Activated naive CD8-positive, alpha-beta T cell treated with anti-CD3 and anti-CD28 coated beads, Interleukin-2, amount 10 ng/mL, durations not matched to agents 7 days and 5 days (primary cell): ENCODE measurements at places on chromosomes 1 and 21. TPM values are rescaled to one million over a fixed set of nuclear protein-coding genes. Genes with fewer than 3 reads are reported as not detected.

The TATDN3 gene
- total RNA-seq: 18.6 TPM

The KIF2C gene
- total RNA-seq: 76.5 TPM

The KIAA1614 gene
- 0.34 TPM for total RNA-seq

The CYP4B1 gene
- not detected for total RNA-seq

The CR1 gene
- total RNA-seq: 12.2 TPM

DNA sequence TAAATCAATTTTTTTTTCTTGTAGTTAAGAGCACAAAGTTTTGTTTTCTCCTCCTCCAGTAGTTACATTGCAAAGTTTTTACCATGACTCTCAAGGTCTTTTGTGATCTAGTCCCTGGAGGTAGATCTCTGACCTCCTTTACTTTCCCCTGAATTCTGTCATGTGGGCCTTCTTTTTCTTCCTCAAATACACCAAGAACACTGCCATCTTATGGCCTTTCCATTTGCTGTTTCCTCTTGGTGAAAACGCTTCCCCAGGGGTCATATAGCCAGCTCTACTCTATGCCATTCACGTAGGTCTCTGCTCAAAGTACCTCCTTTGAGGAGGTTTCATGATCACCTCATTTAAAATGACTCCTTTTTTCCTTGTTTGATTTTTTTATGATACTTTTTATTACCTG lies 2.7 kb downstream of the DDX20 start:
- H3K4me3 ChIP-seq: no peak overlapping the region
- H3K4me1 ChIP-seq: peaks cover 33% of the 10 kb centered on the region
- H3K27ac ChIP-seq: no peak overlapping the region
- peaks cover 17% of the 10 kb centered on the region for H3K36me3 ChIP-seq
- H3K27me3 ChIP-seq: no peaks in the 10 kb centered on the region
- DNase-seq: no peak

DNA sequence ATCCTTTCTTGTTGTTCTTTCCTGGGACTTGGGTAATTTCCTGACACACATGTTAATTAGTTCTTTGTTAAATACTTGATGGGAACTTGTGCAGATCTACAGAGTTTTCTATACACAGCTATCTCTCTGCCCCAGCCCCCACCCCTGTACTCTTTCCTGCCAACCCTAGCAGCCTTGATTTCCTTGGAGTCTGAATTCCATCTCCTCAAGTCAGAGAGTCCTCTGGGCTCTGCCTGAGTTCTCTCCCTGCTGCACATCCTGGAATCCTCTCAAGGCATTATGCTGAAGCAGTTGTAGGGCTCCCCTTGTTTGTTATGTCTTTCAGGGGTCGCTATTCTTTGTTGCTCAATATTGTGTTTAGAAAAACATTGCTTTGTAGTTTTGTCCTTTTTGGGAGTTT lies 384.7 kb downstream of the RPS6KC1 start:
- H3K27ac ChIP-seq: no peak overlapping the region
- peaks cover 7% of the 10 kb centered on the region for H3K27me3 ChIP-seq
- no peaks in the 10 kb centered on the region for H3K36me3 ChIP-seq
- no peak for DNase-seq

GRCh38 chr1:75539230-75540116 lies 71.4 kb downstream of the SLC44A5 start:
- no peak overlapping the region for H3K27ac ChIP-seq
- H3K4me3 ChIP-seq: no peak overlapping the region
- H3K27me3 ChIP-seq: peaks cover 2% of the 10 kb centered on the region
- H3K36me3 ChIP-seq: no peaks in the 10 kb centered on the region
- no peaks in the 10 kb centered on the region for H3K4me1 ChIP-seq

- H3K4me3 ChIP-seq: no peak overlapping the region
- no peak for DNase-seq
- peaks cover 5% of the 10 kb centered on the region for H3K27me3 ChIP-seq
These were observed 12.1 kb downstream of the LGR6 start for GRCh38 chr1:202205523-202206190.

DNA sequence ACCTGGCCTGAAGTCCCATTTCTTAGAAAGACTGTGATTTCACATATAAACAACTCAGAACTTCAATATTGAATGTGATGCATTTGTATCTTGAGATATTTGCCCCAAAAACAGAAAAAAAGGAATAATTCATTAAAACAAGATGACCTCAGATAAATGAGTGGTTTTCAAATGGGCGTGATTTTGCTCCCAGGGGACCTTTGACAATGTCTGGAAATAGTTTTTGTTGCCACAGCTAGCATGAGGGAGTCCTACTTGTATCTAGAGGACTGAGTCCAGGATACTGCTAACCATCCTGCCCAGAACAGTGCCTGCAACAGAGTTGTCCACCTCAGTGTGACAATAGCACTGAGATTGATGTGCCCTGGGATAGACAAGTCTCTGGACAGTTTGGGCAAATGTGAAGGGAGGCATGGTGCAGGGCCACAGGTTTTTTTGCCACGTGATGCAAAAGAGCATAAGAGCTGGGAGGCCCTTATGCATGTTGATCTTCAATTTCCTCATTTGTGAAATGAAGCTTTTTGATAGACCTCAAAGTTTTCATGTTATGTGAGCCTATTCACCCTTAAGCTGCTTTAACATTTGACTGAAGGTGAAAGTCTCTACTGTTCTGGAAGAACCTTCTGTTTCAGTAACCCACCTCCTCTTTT lies 46.2 kb downstream of the MAP3K7CL start:
- no peaks in the 10 kb centered on the region for H3K27me3 ChIP-seq
- no peak overlapping the region for H3K27ac ChIP-seq
- no peak overlapping the region for H3K4me3 ChIP-seq
- H3K36me3 ChIP-seq: peaks cover 17% of the 10 kb centered on the region
- no peak for DNase-seq

DNA sequence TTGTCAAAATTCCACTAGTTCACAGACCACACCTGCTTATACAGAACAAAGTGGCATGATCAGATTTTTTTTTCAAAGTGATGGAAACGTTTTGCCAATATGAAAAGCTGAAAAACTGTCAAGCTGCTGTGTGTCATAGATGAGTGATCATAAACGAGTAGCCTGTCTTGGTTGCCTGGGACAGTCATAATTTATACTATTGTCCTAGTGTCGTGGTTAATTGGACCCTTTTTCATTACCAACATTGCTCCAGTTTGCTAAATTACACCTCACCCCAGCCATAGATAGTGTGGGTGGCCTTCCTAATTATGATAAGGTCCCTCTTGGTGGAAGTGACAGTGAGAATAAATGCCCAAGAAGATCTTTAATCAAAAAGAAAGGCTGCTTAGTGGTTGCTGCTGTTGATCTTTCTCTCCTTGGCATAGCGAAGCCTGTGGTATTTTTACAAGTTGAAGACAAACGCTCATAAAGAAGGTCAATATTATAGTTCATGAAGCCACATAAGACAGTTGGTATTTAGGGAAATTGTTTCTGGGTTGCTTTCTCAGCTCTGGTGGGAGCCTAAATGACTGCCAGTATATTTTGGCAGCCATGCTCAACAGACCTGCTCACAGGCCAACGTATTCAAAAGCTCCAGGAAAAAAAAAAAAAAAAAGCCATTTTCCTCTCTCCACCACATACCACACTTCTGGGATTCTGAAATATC lies 478.1 kb downstream of the PLA2G4A start:
- DNase-seq: no peak
- no peak overlapping the region for H3K27ac ChIP-seq
- no peaks in the 10 kb centered on the region for H3K36me3 ChIP-seq
- no peaks in the 10 kb centered on the region for H3K27me3 ChIP-seq
- H3K4me3 ChIP-seq: no peak overlapping the region

DNA sequence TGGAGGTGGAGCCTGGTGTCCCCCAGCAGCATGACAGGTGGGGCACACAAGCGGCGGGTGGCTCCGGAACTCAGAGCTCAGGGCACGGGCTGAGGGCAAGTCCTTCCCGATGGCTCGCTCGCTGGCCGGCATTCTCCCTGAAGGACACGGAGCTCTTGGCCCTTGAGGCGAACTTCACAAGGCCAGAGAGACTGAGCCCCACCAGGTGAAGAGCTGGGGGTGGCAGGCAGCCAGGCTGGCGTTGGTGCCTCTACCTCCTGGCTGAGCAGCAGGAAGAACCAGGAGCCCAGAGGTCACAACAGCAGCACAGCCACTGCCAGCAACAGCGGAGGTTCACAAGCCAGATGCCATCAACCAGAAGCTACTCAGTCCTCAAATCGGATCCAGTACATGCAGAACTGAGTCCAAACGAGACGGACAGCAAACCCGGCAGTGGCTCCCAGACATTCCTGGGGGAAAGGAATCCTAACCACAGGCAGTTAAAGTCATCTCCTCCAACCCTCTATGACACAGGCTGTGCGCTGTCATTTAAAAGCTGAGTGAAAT lies 54.1 kb downstream of the NPHP4 start:
- DNase-seq: no peak
- peaks cover 2% of the 10 kb centered on the region for H3K36me3 ChIP-seq
- no peaks in the 10 kb centered on the region for H3K27me3 ChIP-seq
- no peak overlapping the region for H3K27ac ChIP-seq
- H3K4me3 ChIP-seq: no peak overlapping the region

DNA sequence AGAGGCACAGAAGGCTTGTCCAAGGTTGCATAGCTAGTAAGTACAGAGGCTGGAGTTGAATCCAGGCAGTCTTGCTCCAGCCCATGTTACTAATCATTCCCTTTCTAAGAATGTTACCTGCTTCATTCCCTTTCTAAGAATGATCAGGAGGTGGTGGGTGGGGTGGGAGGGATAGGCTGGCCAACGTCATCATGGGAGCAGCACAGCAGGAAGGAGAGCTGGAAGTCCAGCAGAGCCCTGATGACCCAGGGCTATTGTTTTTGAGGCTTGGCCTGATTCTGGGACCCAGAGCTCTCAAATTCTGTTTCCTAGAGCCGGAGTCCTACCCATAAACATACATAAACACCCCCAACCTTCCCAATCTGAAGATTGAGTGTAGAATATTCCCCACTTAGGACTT lies 11.8 kb upstream of the CSF1 start:
- H3K27me3 ChIP-seq: no peaks in the 10 kb centered on the region
- H3K36me3 ChIP-seq: peaks cover 4% of the 10 kb centered on the region

DNA sequence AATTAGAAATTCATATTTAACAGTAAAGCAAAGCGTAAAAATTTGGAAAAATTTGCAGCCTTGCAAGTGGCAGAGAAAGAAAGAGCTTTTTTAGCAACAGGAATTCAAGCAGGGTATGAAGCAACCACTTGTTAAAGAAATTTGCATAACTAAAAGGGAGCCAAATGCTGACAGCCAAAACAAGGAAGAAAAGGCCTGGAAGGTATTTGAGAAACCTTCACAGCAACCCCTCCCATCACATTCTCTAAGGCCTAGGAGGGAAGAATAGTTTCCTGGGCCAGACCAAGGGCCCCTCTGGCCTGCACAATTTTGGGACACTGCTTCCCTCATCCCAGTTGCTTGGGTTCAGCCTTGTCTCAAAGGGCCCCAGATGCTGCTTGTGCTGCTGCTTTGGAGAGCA lies 672.4 kb upstream of the TMPRSS15 start:
- H3K27ac ChIP-seq: no peak overlapping the region
- no peak for DNase-seq
- no peaks in the 10 kb centered on the region for H3K4me1 ChIP-seq
- H3K4me3 ChIP-seq: no peak overlapping the region
- no peaks in the 10 kb centered on the region for H3K36me3 ChIP-seq

GRCh38 chr1:59669752-59670312 lies 144.9 kb upstream of the HOOK1 start:
- H3K27me3 ChIP-seq: no peaks in the 10 kb centered on the region
- no peak for DNase-seq
- no peak overlapping the region for H3K4me3 ChIP-seq

DNA sequence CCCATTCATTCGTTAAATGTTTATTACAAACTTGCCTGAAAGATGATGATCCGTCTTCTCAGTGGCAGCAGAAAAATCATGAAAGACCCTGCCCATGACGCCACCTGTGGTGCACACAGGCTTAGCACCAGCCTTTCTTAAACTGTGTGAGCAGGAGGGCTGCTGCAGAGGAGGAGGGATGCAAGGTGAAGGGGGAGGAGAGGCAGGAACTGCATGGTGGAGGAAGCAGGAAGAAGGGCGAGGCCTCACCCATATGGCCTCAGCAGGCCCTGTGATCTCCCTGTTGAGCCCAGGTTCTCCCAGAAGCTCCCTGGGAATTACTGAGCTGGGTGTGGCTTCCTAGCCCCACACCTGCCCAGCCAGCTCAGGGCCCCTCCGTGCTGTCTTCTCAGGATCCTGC lies 25.0 kb upstream of the RD3 start:
- peaks cover 26% of the 10 kb centered on the region for H3K4me1 ChIP-seq
- H3K36me3 ChIP-seq: no peaks in the 10 kb centered on the region
- no peak for DNase-seq
- H3K27ac ChIP-seq: peak overlapping the region; percentile 39

GRCh38 chr1:35112668-35113067 lies 33.5 kb downstream of the ZMYM1 start:
- peaks cover 22% of the 10 kb centered on the region for H3K36me3 ChIP-seq
- no peak for DNase-seq
- H3K4me3 ChIP-seq: no peak overlapping the region
- peaks cover 3% of the 10 kb centered on the region for H3K4me1 ChIP-seq

GRCh38 chr1:157542676-157543075 lies 9.6 kb downstream of the FCRL5 start:
- H3K4me1 ChIP-seq: no peaks in the 10 kb centered on the region
- no peak overlapping the region for H3K4me3 ChIP-seq
- peaks cover 3% of the 10 kb centered on the region for H3K27me3 ChIP-seq
- H3K27ac ChIP-seq: no peak overlapping the region
- no peak for DNase-seq
